Small intestine (tissue), 16 donors: ENCODE measurements at places on chromosomes 11 and 22.
A peak's percentile ranks its signal among the peaks of the same experiment; 100 is the strongest.

GRCh38 chr11:13366266-13367026 is 88.9 kb downstream of the BMAL1 start:
- H3K4me3 ChIP-seq: no peak overlapping the region
- no peak for DNase-seq
- no peaks in the 10 kb centered on the region for H3K27me3 ChIP-seq
- no peak overlapping the region for H3K27ac ChIP-seq

- H3K27me3 ChIP-seq: no peaks in the 10 kb centered on the region
- DNase-seq: peak; percentile 68
- no peak overlapping the region for H3K27ac ChIP-seq
- no peak overlapping the region for H3K4me3 ChIP-seq
- H3K36me3 ChIP-seq: no peaks in the 10 kb centered on the region
These were observed 33.0 kb downstream of the MOB2 start for GRCh38 chr11:1453611-1454034.

DNA sequence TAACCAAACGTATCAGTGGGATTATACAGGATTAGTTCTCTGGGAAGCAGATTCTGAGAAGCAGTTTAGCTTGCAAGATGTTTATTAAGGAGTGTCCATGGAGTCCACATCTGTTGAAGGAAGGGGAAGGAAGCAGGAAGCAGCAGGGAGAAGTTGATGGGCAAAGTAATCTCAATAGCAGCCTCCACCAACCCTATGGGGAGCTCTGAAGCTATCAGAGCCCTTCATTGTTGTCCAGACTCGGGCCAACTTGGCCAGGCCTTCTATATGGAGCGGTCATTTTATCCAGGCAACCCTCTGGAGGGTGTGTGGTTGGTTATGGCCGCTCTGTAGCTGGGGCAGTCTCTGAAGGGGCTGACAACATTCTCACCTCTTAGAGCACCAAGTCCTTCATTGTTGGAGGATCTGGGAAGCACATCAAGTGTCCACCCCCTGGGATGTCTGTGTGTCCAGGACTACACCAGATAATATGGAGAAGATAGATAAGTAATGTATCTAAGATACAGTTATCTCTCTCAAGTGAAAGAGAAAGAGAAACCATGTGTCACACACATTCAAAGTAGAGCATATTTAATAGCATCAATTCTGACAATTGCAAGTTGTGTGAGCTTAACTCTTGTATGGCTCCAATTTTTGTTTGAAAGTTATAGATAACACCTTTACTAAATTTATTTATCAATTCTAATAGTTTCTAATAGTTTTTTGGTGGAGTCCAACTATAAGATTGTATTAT is 101.7 kb upstream of the TRIM77 start:
- DNase-seq: no peak
- H3K4me3 ChIP-seq: no peak overlapping the region
- no peaks in the 10 kb centered on the region for H3K4me1 ChIP-seq
- no peaks in the 10 kb centered on the region for H3K36me3 ChIP-seq
- H3K27ac ChIP-seq: no peak overlapping the region

DNA sequence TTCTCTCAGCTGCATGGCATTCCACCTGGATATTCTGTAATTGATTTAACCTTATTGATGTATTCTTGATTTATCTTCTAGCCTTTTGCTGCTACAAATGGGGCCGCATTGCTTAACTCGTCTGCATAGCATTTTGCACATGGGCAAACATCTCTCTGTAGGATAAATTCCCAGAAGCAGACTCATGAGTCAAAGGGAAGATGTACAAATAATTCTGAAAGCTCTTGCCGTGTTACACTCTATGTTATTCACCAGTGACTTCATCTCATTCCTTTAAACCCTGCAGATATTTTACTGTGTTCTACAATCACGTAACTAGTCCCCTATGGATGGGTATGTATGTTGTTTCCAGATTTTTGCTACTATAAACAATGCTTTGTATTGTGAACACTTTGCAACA is 112.7 kb downstream of the SEZ6L start:
- H3K36me3 ChIP-seq: no peaks in the 10 kb centered on the region
- no peak overlapping the region for H3K27ac ChIP-seq
- DNase-seq: no peak
- no peak overlapping the region for H3K4me3 ChIP-seq
